SW 1271 (cell line): ENCODE measurements at places on chromosomes 1 and 21.

DNA sequence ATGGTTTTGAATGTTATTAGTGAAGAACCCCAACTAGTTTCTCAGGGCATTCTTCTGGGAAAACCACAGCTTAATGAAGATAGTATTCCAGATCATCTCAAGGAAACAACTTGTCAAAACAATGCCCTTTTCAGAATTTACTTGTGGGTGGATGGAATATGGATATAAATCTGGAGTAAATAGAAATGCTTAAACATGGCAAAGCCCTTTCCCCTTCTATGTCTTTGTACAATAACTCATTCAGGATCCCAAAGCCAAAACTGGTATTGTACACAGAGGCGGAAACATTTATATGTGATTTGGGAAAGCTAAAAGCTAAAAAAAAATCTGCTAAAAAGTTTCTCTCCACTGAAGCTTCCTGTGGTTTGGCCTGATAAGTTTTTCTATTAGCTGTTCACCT, 55.5 kb upstream of the RGS5 start:
- DNase-seq = no peak

DNA sequence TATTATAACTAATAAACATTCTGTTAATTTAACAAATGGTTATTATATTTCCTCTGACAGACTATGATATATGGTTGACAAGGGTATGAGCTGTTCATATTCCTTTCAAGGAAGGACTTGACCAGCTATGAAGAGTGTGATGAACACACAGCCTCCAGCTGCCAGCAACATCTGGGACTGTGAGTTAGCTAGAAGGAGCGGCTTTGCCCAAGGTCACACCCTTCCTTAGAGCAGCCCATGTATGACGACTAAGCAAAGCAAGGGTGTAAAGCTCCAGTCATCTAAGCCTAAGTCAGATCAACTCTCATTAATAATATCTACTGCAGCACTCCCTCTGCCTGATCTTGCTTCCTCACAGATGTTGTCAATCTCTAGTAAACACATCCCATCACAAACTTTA, 355.4 kb downstream of the PLPP3 start:
- DNase-seq = no peak

DNA sequence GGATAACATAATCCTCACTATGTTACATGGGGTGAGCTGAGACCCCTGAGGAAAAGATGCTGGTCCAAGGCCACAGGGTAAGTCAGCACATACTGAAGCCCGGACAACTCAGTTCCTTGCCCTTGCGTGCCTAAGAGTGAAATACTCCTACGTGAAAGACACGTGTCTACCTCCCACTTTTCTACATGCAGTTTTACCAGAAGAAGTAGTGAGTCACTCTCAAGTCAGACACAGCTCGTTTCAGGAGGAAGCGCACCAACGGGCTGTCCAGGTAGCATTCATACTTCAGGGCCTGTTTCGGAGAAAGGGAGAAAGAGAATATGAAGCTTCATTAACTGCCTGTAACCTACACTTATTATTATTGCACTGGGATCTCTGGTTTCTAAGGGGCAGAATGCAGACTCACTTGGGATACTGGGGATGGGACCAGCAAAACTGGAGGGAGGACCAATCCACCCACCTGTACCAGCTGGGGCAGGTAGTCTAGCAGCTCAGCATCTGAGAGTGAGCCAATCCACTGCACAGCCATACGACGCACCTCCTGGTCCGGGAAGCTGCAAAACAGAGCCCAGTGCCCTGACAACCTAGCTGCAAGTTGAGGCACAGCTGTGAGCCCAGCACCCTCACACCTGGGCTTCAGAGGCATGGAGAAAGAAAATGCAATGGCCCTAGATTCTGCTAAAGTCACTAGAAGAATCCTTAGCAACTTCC, 32.4 kb upstream of the PPP1R15B start:
- DNase-seq = no peak

- no peak for DNase-seq
Observed at GRCh38 chr1:200890027-200890426, 4.7 kb upstream of the INAVA start.

DNA sequence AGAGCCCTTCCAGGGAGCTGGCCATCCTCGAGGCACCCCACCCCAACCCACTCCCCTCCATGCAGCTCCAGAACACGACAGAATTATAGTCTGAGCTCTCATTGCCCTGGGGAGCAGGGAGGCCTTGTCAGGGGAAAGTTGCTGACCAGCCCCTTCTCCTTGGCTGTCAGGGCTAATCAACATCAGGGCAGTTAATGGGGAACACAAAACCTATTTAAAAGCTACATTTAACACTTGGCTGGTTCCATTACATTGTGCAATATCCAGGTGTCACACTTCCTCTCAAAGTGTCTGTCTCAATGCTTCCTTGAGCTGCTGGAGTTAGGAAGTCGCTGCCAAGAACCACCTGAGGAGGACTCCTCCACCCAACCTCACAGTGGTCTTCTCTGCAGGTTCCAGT, 111.8 kb upstream of the GRIK3 start:
- no peak for DNase-seq

DNA sequence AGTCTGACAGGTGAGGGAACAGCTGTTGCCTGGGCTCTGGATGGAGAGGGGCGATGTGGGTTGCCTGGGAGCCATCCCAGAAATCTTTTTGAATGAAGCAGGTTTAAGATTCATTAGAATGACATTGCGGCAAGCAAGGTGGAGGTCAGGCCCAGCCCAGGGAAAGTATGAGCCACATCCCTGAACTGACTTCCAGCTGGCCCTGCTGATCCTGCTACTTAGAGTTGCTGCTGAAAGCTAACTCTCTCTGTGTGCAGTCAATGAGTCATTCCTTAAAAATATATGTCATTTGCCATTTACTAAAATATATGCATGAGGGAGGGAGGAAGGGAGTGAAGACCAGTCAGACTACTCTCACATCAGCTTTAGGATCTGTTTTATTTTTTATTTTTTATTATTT, 54.3 kb upstream of the RAB3GAP2 start:
- DNase-seq = no peak

DNA sequence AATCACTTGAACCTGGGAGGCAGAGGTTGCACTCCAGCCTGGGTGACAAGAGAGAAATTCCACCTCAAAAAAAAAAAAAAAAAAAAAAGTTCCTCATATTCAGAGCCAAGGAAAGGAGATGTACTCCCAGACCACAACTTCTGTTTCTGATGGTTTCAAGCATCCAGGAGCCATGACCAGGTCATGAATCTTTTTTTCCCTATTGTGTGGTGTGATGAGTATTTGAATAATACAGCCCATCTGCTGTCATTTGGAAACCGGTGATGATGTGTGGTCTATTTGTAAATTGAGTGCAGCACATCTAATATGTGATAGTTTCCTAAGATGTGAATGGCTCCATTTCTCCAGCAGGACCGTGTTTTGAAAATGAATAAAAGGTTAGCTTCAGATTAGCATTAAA, 18.6 kb downstream of the PIK3CD start:
- no peak for DNase-seq

DNA sequence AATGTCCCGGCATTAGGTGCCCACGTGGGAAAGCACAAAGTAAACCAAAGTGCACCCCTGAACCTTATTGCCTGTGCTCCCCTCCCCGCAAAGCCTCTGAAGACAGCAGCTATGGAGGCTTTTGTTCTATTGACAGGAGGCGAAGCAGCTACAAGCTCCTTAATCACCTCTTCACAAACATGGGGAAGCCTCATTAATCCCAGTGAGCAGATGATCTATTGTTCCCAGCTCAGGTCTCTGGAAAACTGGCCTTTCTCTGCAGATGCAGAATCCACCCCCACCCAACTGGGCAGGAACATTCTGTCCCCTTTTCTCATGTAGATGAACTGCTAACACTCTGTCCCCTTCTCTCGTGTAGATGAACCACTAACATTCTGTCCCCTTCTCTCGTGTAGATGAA, 190.5 kb upstream of the CSF3R start:
- no peak for DNase-seq

DNA sequence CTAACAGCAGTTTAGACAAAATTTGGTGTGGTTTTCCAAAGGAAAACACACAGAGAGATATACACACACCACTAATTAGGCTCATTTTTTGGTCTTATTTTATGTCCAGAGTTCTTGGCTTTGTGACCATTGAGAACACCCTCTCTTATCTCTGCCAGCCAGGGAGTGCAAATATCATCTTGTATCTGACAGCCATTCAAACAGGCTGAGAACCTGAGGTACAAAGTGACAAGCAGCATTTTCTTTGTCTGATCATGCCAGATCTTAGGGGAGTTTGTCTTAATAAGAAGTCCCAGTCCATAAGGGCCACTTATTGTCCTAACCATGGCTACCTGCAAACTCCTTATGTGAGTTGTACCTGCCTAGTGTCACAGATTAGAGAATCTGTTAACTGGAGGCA, 1165.2 kb downstream of the BRINP3 start:
- no peak for DNase-seq

- no peak for DNase-seq
Observed at GRCh38 chr1:3429320-3429719, 25.1 kb upstream of the ARHGEF16 start.

- DNase-seq = no peak
Observed at GRCh38 chr1:62900566-62900965, 116.6 kb downstream of the ATG4C start.

GRCh38 chr1:115301438-115302020, 36.5 kb downstream of the NGF start:
- DNase-seq = no peak

GRCh38 chr1:43653893-43654292, 3.9 kb downstream of the KDM4A start:
- DNase-seq = no peak

- DNase-seq = no peak
Observed at GRCh38 chr1:29094954-29095353, 28.7 kb downstream of the TMEM200B start.

- no peak for DNase-seq
Observed at GRCh38 chr1:32770741-32771548, 46.2 kb downstream of the YARS1 start.

GRCh38 chr1:67084765-67085318, 30.9 kb upstream of the SLC35D1 start:
- DNase-seq = no peak

GRCh38 chr21:44492567-44493385, 37.5 kb downstream of the LRRC3 start:
- no peak for DNase-seq

DNA sequence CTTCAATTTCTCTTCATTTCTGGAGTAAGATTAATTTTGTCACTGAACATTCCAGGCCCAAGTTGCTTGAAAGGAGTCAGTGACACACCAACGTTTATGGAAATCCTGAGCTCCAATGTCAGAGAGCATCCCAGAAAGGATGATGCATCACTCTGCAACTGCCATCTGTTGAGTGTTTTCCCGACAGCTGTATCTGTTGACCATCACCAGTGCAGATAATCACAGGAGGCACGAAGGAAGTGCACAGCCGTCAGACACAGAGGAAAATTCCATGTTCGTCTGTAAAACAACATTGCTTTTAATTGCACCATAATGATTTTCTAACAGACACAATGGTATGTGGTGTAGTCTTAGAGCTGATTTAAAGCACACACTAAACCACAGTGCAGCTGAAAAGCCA, 376.7 kb upstream of the ADGRL2 start:
- DNase-seq = no peak

- no peak for DNase-seq
Observed at GRCh38 chr1:110706621-110707020, 31.9 kb upstream of the KCNA3 start.

GRCh38 chr21:35319684-35320283, 270.7 kb upstream of the RUNX1 start:
- no peak for DNase-seq

DNA sequence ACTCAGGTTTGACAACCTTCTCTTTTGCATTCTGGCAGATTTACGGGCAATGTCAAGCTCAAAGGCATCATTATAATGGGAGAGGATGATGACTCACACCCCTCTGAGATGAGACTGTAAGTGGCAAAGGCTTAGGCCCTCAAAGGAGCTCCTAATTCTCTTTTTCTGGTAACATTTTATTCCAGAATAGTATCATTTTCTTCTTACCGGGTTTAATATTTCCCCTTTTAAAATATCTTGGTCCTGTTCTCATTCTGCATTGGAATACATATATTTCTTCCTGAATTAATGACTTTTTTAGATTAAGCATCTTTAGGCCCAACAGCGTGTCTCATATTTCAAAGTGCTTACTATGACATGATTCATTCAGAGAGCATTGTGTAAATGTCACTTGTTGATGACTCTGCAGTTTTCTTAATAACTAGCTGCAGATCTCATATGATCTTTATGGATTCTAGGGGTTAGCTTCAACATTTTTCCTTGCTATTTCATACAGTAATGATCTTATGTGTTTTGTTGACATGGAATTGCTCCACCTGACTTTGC, 1.7 kb downstream of the PITHD1 start:
- DNase-seq = no peak

DNA sequence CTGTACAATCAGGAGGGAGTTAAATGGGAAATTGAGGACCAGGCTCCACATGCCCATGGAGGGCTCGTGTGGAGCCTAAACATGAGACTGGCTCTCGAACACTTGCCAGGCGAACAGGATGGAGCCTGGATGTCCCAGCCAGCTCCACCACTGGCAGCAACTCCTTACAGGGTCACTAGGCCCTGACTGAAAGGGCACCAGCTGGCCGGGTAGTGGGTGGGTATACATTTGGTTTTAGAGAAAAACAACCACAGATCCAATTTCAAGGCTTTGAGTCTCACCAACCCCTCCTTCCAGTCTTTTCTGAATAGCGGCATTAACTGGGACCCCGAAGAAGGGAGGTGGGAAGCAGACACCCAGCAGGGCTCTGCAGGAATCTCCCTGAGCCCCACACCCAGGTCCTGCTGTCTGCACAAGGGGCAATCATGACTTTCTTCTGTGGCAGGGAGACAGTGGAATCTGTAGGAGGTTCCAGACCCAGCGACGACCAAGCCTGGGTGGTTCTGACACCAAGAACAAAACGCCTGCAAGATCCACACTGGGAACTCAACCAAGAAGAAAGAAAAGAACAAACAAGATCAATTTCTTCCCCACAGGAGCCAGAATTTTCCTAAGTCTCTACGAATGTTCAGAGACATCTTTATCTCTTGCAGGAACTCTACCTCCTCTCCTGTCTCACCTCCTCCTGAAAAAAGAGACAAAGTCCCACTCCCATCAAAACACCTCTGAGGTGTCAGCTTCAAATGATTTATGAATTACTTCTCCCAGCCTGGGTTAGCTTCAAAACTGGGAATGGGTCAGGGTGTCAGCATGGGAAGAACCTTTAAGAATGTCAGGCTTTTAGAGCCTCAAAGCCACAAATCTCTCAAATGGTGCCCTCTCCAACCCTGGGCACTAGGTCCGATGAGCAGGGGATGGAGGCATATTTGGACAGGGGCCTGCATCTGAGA, 26.5 kb upstream of the SRP9 start:
- DNase-seq = no peak

DNA sequence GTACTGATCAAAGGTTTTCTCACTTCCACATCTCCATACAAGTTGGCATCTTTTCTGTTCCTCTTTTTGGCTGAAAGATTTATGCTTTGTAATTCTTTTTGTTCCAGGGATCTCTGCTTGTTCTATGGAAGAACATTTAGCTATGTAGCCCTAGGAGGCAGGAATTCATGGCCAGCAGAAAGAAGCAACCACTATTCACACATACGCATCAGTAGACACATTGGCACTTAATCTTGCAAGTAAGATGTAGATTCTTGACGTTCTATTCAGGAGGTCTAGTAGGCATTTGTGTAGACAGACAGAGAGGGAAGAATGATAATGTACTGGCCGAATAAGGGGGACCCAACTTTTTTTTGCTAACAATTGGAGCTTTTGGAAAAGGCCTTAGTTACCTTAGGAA, 336.0 kb downstream of the NUF2 start:
- DNase-seq = no peak

GRCh38 chr1:5010656-5011055, 356.2 kb downstream of the AJAP1 start:
- no peak for DNase-seq

GRCh38 chr1:175548774-175549173, 194.6 kb downstream of the TNR start:
- no peak for DNase-seq

GRCh38 chr1:115925467-115925866, 50.8 kb upstream of the SLC22A15 start:
- no peak for DNase-seq
